Occipital lobe (tissue), 3 donors: ENCODE measurements at places on chromosomes 16 and 17. TPM values are rescaled to one million over a fixed set of nuclear protein-coding genes. Genes with fewer than 3 reads are reported as not detected.

GAN gene
- 33.7 TPM for total RNA-seq

WNT9B gene
- total RNA-seq: not detected

CA10 gene
- total RNA-seq: 5.0 TPM

MRPL28 gene
- total RNA-seq: 28.1 TPM

SPEM3 gene
- total RNA-seq: not detected

CLEC19A gene
- total RNA-seq: not detected

PHKB gene
- total RNA-seq: 195 TPM

GRCh38 chr17:2456475-2456874 is 55.2 kb downstream of the METTL16 start:
- DNase-seq: no peak

PPP1R27 gene
- not detected for total RNA-seq

ASIC2 gene
- total RNA-seq: 13.1 TPM

WIPF2 gene
- total RNA-seq: 8.0 TPM
